Esophagus squamous epithelium (tissue), 5 donors: ENCODE measurements at places on chromosomes 6 and 20. TPM values are rescaled to one million over a fixed set of nuclear protein-coding genes. Genes with fewer than 3 reads are reported as not detected.

GRCh38 chr6:141041596-141042087, 1091.1 kb upstream of the GJE1 start:
- DNase-seq = no peak

DNA sequence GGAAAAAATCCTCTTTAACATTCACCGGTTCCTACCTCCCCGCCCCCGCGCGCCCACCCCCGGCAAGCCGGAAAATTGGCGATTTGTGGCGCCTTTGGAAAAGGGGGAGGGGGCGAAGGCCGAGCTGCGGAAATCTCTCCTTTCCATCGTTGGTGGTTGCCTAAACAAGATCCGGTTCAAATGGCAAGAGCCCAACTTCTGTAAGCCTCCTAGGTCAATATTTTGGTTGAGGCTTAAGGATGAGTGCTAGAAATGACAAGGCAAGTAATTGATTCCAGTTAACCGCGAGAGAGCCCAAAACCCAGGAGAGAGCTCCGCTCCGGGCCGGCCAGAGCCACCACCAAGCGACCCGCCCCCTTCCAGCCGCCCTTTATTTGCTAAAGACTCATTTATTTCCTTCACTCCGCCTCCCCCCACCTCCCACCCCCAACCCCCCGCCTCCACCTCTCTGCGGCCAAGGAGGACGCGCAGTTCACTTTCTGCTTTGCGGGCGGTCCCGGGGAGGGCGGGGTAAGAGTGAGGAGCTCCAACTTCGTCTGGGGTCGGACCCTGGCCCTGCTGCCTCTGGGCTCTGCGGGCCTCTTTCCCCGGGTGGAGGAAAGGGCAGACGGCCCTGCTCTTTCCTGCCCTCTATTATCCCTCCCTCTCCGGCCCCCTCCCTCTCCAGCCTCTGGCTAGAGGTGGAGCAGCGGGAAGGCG, 838 bp upstream of the NKX2-2 start:
- no peak for DNase-seq

Gene PXDC1
- 58.0 TPM for total RNA-seq

DNA sequence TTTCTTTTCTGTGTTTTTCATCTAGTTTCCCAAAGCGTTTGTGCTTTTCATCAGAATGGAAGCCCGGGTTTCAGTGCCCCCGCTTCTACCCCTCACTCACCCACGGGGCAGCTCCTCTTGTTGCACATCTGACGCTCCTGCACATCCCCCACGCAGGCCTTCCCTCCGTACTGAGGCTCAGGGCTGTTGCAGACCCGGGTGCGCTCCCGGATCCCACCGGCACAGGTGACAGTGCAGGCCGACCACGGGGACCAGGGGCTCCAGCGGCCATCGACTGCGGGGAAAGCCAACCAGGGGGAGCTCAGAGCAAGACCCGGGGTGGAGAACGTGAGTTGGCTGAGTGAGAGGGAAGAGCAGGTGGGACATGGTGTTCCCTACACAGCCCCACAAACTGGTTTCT, 19.0 kb downstream of the THBS2 start:
- no peak for DNase-seq

DNA sequence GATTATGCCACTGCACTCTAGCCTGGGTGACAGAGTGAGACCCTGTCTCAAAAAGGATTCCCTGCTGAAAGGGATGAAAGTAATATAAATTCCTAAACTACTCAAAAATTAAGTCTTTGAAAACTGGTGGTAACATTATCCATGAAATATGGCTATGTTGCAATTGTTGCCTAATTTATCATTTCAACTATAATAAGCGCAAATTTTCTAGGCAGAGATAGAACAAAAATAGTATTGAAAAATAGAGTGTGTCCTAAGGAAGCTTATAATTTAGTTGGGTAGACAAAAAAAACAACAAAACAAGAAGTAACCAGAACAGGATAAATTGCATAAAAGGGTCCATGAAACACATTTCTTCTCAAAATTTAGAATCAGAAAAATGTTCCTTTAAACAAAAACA, 68.0 kb downstream of the FKBP5 start:
- no peak for DNase-seq

GRCh38 chr20:43739148-43739749, 12.4 kb upstream of the GTSF1L start:
- DNase-seq = no peak

GRCh38 chr20:19929481-19930145, 87.5 kb upstream of the NAA20 start:
- DNase-seq = no peak

- DNase-seq = no peak
Observed at GRCh38 chr6:36309900-36310299, 26.8 kb downstream of the BNIP5 start.

DNA sequence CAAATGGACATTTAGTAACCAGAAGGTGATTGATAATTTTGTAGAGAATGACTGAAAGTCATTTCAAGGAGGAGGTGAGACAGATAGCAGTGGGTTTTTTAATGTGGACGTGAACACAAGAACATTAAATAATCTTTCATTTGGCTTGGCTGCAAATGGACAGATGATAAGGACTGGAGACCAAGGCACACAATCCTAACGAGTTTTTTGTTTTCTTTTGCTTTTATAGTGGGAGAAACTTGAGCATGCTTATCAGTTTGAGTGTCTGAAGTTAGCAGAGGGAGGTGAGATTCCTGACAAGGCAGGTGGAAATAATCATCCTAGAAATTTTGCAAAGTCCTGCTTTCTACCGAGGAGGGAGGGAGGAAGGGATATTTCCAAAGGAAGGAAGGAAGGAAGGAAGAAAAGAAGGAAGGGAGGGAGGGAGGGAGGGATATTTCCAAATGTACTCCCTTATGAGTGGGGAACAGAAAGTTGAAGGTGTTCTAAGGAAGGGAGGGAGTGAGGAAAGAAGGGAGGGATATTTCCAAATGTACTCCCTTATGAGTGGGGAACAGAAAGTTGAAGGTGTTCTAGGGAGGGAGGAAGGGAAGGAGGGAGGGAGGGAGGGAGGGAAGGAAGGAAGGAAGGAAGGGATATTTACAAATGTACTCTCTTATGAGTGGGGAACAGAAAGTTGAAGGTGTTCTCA, 63.1 kb downstream of the RNF217 start:
- no peak for DNase-seq

DNA sequence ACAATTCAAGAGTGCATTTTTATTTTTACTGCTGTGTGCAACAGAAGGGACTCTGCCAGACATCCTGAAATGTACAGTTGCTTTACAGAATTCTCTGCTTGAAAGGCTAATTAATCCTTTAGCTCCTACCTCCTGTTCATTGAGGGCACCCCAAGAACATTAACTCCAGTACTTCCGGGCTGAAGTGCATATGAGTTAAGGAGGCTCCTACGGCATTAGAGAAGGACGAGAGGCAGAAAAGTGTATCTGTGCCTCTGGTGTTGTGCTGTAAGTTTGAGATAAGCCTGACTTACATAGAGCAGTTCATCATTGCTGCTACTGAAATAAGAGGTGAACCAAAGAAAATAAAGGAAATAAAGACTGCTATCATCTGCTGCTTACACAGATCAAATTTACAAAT, 609.3 kb upstream of the ADGRB3 start:
- no peak for DNase-seq

GRCh38 chr6:55617272-55617671, 38.3 kb upstream of the HMGCLL1 start:
- no peak for DNase-seq

Gene FLRT3
- total RNA-seq = 4.4 TPM

- no peak for DNase-seq
Observed at GRCh38 chr6:41132254-41132653, 21.9 kb downstream of the TREML1 start.

Gene PTCRA
- total RNA-seq = not detected

GRCh38 chr6:17015551-17016381, 86.1 kb upstream of the STMND1 start:
- DNase-seq = no peak

Gene STMND1
- not detected for total RNA-seq

GRCh38 chr6:72132851-72133250, 246.5 kb downstream of the RIMS1 start:
- DNase-seq = no peak

GRCh38 chr6:125787791-125788190, 3.0 kb upstream of the NCOA7 start:
- DNase-seq = no peak

GRCh38 chr6:159966339-159966738, 2.5 kb upstream of the IGF2R start:
- DNase-seq = no peak

Gene UST
- 12.0 TPM for total RNA-seq

DNA sequence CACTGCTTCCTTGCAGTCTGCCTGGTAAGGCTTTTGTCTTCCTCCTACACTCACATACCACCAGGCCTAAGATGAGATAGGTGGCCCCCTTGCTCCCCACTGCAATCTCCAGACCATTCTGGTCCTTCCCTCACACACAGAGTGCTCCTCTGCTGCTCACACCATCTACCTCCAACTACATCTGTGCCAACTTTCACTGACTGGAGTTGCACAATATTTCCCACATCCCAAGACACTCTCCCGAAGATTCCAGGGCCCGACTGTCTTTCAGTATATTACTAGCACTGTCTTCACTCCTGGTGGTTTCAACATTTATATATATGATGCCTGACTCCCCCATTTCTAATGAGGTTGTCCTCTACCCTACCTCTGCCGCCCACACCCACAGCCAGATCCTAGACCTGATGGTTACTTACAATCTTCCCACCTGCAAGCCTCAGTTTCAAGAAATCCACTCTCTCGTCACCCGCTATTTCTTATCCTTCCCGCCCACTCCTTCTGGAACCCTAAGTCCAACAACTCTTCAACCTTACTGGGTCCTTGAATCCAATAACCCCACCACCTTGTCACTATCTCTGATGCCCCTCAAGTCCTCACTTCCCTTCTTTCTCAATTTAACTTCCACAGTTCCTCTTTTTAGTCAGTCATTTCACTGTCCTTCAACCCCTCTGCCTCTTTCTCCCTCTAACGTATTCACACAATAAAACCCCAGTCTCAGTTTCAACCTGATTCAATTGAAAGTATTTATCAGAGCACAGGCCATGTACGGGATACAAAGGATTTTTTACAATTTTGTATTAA, 21.6 kb downstream of the RALGAPA2 start:
- no peak for DNase-seq
